Inflammatory macrophage treated with lipopolysaccharide for 1 hour (primary cell): ENCODE measurements at places on chromosomes 3 and 15.

GRCh38 chr15:67097930-67098740, 32.7 kb downstream of the SMAD3 start:
- DNase-seq: no peak

DNA sequence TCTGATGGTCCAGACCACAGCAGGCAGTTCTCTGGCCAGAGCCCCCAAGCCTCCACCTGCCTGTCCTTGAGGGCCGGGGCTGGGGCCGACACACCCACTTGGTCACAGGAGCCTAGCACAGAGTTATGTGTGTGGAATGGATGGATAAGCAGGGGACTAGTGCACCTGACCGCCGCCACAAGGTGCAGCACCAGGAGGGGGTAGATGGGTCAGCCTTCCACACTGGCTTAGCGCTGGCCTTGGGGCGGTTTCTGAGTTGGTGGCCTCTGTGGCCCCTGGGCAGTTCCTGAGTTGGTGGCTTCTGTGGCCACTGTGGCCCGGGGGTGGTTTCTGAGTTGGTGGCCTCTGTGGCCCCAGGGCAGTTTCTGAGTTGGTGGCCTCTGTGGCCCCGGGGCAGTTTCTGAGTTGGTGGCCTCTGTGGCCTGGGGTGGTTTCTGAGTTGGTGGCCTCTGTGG, 75.8 kb downstream of the FBLN2 start:
- DNase-seq: no peak

DNA sequence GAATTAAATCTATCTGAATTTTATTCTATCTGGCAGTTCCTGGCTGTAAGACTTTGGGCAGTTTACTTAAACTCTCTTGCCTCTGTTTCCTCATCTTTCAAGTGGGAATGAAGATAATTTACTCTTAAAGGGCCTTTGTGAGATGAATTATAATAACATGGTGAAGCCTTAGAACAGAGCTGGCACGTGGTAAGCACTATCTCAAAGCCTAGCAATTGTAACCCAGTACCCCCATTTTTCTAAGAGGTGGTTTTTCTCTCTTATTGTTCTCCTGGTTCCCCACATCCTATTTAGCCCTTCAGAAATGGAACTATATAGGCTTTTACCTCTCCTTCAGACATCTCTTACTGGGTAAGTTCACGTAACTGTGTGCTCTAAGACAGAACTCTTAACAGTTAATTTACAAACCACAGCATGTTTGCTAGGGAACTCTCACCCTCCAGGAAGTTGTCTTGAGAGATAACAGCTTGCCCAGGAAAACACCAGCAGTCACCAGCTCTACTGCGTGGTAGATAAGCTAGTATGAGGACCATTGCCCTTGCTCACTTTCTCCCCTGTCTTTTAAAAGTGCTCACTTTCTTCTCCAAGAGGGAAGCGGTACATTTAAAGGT, 12.3 kb upstream of the CRBN start:
- DNase-seq: no peak

- DNase-seq: no peak
These were observed 781.9 kb upstream of the GRM7 start for GRCh38 chr3:6079011-6079410.

DNA sequence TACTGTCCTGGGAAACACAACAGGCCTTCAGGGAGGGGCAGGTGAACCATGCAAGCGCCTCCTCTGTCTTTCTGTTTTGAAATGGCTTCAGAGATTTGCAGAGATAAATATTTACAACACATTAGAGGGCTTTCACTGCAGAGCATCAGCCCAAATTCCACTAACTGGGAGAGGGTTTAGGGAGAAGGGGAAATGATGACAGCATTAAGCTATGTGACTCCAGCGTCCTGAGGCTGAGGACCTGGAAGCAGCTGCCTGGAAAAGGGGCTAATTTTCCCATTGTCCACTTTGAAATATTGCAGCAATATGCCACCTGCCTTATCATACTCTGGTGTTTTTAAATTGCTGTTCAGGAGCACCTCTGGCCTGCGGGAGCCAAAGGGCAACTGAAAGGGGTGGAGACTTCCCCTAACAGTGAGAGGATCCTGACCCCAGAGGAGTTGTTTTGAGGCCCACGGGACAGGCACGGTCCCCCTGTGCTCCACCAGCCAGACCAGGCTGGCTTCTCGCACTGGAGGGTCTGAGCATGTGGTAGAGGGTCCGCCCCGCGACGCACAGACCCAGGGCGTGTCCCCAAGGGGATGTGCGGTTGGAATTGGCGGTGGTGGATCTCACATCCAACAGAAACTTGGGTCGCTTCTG, 110.6 kb downstream of the XXYLT1 start:
- no peak for DNase-seq
